DMS79 treated with DMSO at 0.1 percent for 48 hours (cell line): ENCODE measurements at places on chromosomes 11 and 22.
A peak's percentile ranks its signal among the peaks of the same experiment; 100 is the strongest.

DNA sequence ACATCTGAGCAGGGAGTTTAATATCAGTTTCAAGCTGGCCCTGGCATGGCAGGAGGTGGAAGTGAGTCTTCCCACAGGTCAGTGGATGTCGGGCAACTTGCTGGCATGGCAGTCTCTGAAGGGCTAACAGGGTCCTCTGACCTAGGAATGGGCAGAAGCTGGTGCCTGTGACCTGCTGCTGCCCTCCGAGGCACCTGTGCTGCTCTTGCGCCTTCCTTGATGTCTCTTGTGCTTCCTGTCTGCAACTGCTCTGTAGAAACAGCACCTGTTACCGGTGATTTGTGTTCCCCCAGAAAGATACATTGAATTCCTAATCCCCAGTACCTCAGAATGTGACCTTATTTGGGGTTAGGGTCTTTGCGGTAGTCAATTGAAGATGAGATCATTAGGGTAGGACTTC lies 110.3 kb downstream of the RPS6KA4 start:
- DNase-seq, result no peak

DNA sequence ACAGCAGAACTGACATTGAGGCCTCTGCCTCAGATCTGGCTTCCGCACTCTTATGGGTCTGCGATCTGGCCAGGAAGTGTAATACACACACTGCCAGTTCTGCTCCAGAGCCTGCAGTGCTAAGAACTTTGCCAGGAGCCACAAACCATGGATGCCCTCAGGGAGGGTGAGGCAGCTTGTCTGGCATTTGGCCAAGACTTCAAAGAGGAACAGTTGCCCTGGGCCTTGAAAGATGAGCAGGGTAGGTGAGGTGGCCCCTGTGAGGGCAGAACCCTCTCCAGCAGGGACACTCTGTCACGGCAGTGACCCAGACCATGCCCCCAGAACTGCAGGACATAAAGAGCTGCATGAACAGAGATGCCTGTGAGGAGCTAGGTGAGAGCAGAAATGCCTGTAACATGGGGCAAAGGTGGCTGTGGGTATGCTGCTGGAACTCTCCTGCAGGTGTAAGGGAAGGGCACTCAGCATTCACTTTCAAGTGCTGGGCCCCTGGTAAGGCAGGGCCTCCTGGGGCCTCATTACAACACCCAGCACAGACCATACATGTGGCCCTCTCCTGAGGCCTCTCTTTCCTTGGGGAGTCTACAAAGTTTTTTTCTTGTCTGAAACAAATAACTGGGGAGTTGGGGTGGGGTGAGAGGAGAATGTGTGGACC lies 47.3 kb downstream of the NEU3 start:
- peak; percentile 90 for DNase-seq

DNA sequence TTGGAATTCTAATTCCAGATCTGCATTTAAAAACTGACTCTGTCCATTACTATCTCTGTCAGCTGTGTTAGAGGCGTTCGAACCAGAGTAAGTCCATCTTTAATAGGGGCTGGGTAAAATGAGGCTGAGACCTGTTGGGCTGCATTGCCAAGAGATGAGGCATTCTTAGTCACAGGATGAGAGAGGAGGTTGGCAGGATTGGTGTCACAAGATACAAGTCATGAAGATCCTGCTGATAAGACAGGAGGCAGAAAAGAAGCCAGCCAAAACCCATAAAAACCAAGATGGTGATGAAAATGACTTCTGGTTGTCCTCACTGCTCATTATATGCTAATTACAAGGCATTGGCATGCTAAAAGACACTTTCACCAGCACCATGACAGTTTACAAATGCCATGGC lies 356.3 kb upstream of the ISX start:
- no peak for DNase-seq

- no peak for DNase-seq
Measured at GRCh38 chr11:45605051-45605450, 60.4 kb downstream of the CHST1 start.

DNA sequence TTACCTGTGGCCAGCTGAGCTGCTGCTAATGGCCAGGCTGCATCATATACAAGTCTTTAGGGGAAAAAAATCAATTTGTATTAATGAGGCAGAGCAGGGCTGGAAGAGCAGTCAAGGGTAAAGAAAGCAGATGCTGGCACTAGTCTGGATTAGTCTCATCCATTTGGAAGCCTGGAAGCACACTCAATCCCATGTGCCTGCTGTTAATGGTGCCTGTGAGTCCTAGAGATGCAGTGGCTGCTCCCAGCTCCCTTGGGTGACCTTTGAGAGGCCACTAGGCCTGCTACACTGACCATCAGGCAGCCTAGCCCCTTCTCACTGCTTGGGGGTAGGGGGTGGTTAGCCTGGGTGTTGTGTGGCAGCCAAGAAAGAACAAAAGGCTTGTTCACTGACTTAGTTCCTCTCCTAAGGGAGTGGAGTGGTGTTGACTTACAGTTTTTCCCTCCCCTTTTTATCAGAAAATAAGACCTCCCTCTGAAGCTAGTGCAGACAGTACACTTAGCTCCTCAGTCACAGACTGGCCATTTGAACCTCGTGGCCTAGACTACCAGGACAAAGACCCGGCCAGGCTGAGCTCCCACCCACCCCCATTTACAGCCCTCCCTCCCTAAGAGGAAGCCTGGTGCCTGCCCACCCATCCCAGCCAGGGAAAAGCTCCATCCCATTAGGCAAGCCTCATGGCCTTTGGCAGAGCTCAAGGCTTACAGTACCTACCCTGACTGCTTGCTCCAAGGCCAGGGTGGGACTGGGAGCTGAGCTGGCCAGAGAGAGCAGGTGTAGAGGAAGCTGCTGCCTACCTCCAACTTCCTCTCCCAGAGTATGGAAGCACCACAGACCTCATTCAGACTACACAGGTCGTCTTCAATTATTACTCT lies 7.8 kb downstream of the PIK3IP1 start:
- DNase-seq, result peak; percentile 74
